Naive thymus-derived CD8-positive, alpha-beta T cell (primary cell): ENCODE measurements at places on chromosomes 2 and 18.

DNA sequence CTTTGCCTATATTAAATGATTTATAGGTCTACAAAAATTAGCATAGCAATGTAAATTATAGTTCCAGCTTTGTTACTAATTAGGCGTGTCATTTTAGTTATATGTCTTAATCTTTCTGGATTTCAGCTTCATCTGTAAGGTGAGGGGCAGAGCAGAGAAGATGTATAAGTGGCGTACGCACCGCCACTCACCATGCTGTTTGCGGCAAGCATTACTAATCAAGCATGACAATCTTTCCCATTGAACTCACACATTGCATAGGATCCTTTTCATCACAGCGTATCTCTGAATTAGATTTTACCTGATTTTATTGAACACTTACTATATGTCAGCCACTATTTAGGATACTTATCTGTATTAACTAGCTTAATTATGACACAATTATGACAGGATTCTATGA, 183.6 kb upstream of the DLGAP1 start:
- no peak for DNase-seq

DNA sequence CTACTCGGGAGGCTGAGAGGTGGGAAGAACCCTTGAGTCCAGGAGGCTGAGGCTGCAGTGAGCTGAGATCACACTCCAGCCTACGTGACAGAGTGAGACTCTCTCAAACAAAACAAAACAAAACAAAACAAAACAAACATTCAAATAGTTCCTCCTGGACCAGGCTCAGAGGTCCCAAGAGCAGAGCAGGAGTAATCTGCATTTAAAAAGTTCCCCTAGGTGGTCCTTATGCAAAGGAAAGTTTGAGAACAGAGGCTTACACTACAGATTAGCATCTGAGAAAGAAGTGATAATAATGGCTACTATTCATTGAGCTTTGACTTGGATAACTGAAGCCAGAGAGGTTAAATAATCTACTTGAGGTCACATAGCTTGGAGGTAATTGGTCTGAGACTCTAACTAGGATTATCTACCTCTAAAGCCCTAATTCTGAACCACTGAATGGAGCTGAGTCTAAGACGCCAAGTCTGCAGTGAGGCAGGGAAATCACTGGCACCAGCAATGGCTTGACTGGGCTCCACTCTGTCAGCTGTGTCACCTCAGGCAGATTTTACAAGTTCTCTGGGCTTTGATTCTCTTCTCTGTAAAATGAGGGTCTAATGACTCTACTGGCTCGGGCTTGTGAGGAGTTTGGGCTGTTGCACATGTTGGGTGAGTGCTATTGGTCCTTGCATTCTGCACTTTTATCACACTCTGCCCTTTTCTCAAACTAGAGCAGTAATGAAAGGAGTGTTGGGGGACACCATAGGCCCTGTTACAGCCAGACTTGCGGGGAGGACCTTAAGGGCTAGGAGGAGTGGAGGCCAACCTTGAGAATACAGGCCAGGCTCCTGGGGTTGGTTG, 29.2 kb upstream of the DLX2 start:
- DNase-seq: no peak

DNA sequence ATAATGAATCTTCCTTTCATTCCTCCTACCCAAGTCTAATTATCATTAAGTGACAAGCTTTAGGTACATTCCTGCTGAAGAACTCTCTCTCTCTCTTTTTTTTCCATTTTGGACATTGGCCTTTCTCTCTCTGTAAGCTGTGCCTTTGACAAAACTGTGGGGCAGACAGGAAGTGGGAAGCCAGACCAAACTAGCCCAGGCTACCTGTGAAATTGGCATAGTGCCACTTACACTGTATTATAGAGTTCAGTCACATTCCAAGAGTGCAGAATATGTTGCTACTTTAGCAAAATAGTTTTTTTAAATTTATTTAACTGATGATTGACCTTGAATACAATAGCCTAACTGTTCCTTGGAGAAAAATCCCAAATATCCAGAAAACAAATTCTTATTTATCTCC, 381.5 kb upstream of the ETAA1 start:
- no peak for DNase-seq

- DNase-seq: no peak
Measured at GRCh38 chr2:110813896-110814295, 81.5 kb downstream of the ACOXL start.

DNA sequence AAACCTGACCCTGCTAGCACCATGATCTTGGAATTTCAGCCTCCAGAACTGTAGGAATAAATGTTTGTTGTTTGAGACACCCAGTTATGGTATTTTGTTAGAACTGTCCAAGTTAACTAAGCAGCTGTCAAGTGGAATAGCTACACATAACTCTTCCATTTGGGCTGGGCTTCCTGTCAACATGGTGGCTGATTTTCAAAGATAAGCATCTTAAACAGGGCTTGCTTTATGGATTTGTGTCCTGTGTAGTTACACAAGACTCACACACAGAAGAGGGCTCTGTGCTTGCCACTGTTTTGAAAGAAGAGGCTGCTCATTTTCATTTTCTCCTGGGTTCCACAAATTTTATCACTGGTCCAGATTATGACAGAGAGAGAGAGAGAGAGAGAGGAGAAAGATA, 35.7 kb downstream of the GCG start:
- no peak for DNase-seq

DNA sequence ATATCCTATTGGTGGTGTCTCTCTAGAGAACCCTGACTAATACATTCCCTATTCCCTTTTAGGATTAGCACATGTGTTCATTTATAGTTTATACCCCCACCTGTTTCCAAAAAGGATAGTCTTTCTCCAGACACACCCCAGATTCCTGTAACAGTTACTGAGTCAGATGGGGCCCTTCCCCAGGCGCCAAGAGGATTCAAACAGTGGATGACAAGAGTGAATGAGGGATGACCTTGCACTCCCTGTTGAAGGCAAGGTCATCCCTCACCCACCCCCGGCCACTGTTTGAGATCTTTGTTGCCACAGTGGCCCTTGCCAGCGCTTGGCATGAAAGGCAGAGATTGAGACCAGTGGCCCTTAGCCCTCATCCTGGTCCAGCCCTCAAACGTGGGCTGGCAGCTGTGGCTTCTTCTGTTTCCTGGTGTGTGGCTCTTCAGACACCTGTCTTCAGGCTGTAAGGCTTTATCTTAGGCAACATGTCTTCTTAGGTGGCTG, 15.3 kb upstream of the REEP1 start:
- no peak for DNase-seq

GRCh38 chr18:58943896-58944295, 79.2 kb downstream of the ZNF532 start:
- no peak for DNase-seq

DNA sequence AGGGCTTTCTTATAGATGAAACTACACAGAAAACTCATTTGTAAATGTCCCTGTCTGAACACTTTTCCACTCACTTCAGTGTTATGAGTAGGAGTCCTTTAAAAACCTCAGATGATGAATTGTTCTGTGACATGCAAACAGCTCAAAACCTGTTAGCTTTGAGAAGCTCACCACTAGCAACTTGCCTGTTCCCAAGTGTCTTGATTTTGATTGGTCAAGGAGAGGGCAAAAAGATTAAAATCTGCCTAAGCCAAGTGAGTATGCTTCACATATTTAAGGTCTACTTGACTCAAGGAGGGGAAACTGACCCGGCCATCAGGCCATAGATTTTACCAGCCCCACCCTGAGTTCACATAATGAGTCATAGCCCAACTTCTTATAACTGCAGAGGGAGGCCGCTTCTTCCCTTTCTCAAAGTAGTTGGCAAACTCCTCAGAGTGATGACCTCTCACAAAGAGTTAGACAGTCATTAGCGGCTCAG, 45.2 kb upstream of the MEIS1 start:
- DNase-seq: no peak

DNA sequence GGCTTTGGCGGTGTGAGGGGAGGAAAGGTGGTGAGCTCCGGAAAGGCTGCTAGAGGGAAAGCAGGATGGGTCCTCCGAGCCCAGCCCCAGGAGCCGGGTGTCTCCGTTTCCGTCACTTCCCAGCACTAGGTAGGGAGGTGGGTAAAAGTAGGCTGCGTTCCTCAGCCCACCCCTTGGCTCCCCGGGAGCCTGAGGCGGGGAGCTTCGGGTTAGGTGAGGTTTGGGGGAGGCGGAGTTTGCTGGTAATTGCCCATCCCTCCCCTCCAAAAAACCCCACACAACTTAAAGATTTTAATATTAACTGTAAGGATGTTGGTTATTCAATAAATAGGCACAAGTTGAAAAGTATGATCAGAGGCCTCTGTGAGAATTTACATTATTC, 552 bp upstream of the ATF2 start:
- DNase-seq: no peak

- DNase-seq: no peak
Measured at GRCh38 chr2:204645018-204645773, 99.9 kb downstream of the PARD3B start.

GRCh38 chr2:206084439-206084869, 1.5 kb downstream of the INO80D start:
- no peak for DNase-seq

DNA sequence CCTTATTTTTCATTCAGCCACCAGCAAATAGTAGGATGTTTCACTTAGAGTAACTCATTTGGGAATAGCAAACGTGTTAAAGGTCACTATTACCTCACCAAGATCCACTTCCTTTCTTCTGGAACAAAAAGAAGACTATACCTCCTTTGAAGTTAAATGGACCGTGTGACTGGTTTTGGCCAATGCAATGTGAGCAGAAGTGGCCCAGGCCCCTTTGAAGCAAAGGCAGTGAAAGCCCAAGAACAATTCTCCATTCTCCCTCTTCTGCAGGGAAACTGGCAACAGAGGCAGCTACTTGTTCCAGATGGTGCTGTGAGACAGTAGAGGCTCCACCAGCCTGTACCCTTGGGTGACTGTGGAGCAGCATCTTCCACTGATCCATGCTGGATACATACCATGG, 11.3 kb upstream of the MALL start:
- no peak for DNase-seq

DNA sequence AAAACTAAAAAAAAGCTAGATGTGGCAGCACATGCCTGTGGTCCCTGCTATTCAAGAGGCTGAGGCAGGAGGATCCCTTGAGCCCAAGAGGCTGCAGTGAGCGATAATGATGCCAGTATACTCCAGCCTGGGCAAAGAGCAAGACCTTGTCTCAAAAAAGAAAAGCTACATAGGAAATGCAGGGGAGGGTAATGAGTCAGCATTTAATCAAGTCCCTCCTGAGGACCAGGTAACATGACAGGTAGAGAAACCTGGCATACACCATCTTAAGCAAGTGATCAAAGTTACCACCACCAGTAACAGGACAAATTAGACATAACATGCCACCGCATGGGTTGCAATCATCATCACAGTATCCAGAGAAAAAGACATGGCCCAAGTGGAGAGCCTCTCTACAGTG, 25.8 kb downstream of the MYO5B start:
- no peak for DNase-seq

DNA sequence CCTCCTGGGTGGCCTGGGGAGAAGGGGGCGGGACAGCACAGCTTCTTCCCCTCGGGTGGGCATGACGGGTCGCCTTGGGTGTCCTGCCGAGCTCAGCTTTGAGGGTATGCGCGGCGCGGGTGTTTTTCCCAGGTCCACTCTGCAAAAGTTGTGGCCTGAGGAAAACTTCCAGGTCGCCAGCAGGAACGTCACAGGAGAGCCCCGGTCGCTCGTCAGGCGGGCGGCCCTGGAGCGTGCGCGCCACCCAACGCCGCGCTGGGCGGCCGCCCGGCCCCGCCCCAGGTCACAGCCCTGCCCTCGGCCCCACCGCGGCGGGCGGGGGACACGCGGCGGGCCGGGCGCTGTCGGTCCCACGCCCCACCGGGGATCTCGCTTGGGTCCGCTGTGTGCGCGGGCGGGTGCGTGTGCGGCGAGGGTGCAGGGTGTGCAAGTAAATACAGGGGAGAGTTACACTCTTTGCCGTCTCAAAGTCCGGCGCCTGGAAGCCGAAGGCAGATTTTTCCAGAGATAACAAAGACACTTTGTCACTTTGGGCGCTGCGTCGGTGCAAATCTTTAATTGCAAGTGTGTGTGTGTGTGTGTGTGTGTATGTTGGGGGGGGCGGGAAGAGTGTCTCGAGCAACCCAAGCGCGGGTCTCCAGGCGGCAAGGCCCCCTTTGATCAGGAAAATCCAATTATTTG, 616 bp upstream of the SP5 start:
- no peak for DNase-seq

GRCh38 chr2:67641312-67642045, 244.3 kb downstream of the ETAA1 start:
- DNase-seq: no peak

DNA sequence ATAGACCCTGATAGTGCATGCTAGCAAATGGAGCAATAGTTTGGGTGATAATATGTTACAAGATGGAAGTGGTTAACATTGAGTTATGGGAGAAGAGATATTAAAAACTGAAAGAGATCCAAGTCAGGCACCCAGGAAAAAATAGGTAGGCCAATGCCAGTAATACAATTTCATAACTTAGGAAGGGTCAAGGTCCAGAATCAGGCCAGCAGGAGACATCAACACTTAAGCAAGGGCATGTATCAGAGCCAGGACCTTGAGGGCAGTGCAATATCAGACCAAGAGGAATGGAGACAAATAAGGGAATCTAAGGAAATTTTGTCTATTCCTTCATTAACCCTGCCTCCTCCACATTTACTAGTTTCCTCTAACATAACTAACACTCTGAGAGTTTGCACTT, 124.1 kb upstream of the NYAP2 start:
- no peak for DNase-seq

DNA sequence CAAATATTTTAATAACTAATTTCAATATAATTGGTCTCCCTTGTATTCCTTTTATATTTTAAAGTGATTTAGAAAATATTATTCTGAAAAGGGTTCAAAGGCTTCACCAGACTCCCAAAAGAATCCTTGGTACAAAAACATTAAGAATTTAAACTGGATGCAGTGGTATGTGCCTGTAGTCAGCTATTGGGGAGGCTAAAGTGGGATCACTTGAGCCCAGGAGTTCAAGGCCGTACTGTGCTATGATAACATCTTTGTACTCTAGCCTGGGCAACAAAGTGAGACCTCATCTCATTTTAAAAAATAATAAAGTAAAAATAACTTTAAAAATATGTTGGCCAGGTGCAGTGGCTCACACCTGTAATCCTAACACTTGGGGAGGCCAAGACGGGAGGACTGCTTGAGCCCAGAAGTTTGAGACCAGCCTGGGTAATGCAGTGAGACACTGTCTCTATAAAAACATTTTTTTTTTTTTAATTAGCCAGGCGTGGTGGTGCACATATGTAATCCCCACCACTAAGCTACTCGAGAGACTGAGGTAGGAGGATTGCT, 14.7 kb downstream of the NCL start:
- no peak for DNase-seq

DNA sequence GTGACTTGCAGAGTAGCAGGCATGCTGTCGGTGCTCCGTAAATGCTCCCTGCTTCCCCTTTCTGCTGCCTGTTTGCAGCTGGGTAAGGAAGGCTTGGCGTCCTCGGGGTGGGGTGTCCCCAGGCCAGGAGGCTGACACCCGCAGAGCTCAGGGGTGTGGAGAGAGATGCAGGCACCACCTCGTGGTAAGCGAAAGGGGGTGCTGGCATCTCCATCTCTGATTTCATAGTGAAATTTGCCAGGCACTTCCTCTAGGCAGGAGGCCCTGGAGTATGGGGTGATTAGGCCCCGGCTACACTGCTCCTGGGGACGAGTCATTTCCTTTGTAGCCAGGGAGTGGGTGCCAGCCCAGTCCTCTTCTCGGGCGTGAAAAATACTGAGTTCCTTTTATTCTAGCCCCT, 160.4 kb downstream of the KLHL29 start:
- no peak for DNase-seq

- DNase-seq: no peak
Measured at GRCh38 chr2:102668171-102668570, 48.8 kb downstream of the SLC9A2 start.
